Activated naive CD4-positive, alpha-beta T cell treated with anti-CD3 and anti-CD28 coated beads for 36 hours (primary cell): ENCODE measurements at places on chromosomes 2 and 18. TPM values are rescaled to one million over a fixed set of nuclear protein-coding genes. Genes with fewer than 3 reads are reported as not detected.

GRCh38 chr2:159419403-159419802, 132.9 kb upstream of the WDSUB1 start:
- H3K4me1 ChIP-seq: no peaks in the 10 kb centered on the region
- no peak overlapping the region for H3K4me3 ChIP-seq
- peaks cover 6% of the 10 kb centered on the region for H3K36me3 ChIP-seq
- H3K27ac ChIP-seq: no peak overlapping the region

GRCh38 chr2:56263876-56264275, 80.1 kb downstream of the CCDC85A start:
- no peak overlapping the region for H3K27ac ChIP-seq
- H3K27me3 ChIP-seq: no peaks in the 10 kb centered on the region
- no peak for DNase-seq

GRCh38 chr2:145617420-145617819, 1097.5 kb upstream of the ZEB2 start:
- no peaks in the 10 kb centered on the region for H3K27me3 ChIP-seq
- no peaks in the 10 kb centered on the region for H3K36me3 ChIP-seq
- no peak overlapping the region for H3K4me3 ChIP-seq
- H3K27ac ChIP-seq: no peak overlapping the region

- H3K27me3 ChIP-seq: no peaks in the 10 kb centered on the region
- H3K36me3 ChIP-seq: no peaks in the 10 kb centered on the region
- H3K4me1 ChIP-seq: peaks cover 28% of the 10 kb centered on the region
- no peak overlapping the region for H3K4me3 ChIP-seq
- DNase-seq: peak; percentile 62
Measured at GRCh38 chr2:230877759-230878598, 13.2 kb downstream of the ITM2C start.

Gene GAD1
- 0.86 TPM for total RNA-seq

- H3K4me3 ChIP-seq: no peak overlapping the region
- H3K36me3 ChIP-seq: no peaks in the 10 kb centered on the region
- H3K27ac ChIP-seq: no peak overlapping the region
- H3K4me1 ChIP-seq: peaks cover 8% of the 10 kb centered on the region
- peaks cover 4% of the 10 kb centered on the region for H3K27me3 ChIP-seq
- DNase-seq: no peak
Measured at GRCh38 chr18:62337336-62337735, 12.2 kb downstream of the TNFRSF11A start.

DNA sequence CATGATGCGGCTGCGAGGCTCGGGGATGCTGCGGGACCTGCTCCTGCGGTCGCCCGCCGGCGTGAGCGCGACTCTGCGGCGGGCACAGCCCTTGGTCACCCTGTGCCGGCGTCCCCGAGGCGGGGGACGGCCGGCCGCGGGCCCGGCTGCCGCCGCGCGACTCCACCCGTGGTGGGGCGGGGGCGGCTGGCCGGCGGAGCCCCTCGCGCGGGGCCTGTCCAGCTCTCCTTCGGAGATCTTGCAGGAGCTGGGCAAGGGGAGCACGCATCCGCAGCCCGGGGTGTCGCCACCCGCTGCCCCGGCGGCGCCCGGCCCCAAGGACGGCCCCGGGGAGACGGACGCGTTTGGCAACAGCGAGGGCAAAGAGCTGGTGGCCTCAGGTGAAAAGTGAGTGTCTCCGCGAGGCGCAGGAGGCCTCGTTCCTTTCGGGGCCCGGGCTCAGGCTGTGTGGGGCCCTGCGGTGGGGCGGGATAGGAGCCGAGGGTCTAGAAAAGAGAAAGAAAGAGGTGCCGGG, 520 bp downstream of the GLS start:
- no peaks in the 10 kb centered on the region for H3K27me3 ChIP-seq
- peaks cover 39% of the 10 kb centered on the region for H3K4me1 ChIP-seq
- peak overlapping the region; percentile 96 for H3K4me3 ChIP-seq
- H3K27ac ChIP-seq: peak overlapping the region; percentile 99
- H3K36me3 ChIP-seq: peaks cover 35% of the 10 kb centered on the region

Gene NT5DC4
- total RNA-seq: not detected

Gene RPIA
- total RNA-seq: 67.3 TPM

Gene RRM2
- 466 TPM for total RNA-seq

DNA sequence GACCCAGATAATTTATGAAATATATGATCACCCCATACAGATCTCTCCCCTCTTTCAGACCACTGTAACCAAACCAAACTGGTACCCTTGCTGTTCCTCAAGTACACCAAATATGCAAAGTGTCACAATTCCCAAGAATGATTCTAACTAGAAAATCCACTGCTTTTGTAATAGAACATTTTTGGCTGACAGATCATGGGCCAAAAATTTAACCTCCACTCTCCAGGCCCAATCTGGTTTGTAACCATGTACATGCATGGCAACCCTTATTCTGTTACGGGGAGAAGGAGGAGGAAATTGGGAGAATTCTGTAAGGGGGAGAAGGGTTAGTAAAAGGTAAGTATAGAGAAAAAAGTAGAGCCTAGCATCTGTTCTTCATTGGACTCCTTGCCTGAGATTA, 62.0 kb downstream of the IKZF2 start:
- no peak overlapping the region for H3K27ac ChIP-seq
- no peaks in the 10 kb centered on the region for H3K27me3 ChIP-seq
- DNase-seq: no peak
- H3K36me3 ChIP-seq: no peaks in the 10 kb centered on the region
- no peaks in the 10 kb centered on the region for H3K4me1 ChIP-seq

DNA sequence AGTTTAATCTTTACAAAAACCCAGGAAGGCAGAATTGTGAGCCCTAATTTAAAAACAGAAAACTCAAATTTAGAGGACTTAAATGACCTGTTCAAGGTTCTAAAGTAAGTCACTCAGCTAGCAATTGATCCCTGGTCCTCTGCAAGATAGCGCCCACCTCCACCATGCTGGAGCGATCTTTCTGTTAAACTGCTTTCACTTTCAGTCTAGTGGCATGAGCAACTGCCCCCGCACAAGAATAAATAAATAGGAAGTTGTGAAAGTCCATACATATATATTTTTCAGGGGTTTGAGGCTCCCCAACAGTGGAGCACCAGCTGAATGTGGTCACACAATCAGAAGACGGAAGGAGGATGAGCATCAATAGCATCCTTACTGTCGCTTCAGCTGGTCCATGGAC, 217.9 kb downstream of the NAPG start:
- H3K4me3 ChIP-seq: no peak overlapping the region
- no peaks in the 10 kb centered on the region for H3K27me3 ChIP-seq
- H3K27ac ChIP-seq: no peak overlapping the region
- DNase-seq: no peak
- no peaks in the 10 kb centered on the region for H3K36me3 ChIP-seq
- peaks cover 8% of the 10 kb centered on the region for H3K4me1 ChIP-seq

Gene BMP10
- total RNA-seq: not detected

Gene EPB41L3
- total RNA-seq: 7.2 TPM

GRCh38 chr2:108535357-108535631, 1.0 kb downstream of the LIMS1 start:
- H3K36me3 ChIP-seq: no peaks in the 10 kb centered on the region
- H3K27ac ChIP-seq: no peak overlapping the region
- no peak for DNase-seq
- H3K4me3 ChIP-seq: peak overlapping the region; percentile 89

Gene LRATD1
- not detected for total RNA-seq

- peaks cover 5% of the 10 kb centered on the region for H3K27me3 ChIP-seq
- H3K4me3 ChIP-seq: no peak overlapping the region
- H3K4me1 ChIP-seq: no peaks in the 10 kb centered on the region
- no peaks in the 10 kb centered on the region for H3K36me3 ChIP-seq
Measured at GRCh38 chr2:11988691-11989353, 242.4 kb downstream of the LPIN1 start.

- H3K27me3 ChIP-seq: peaks cover 8% of the 10 kb centered on the region
- no peak for DNase-seq
- no peak overlapping the region for H3K4me3 ChIP-seq
Measured at GRCh38 chr2:118921646-118922045, 20.3 kb upstream of the MARCO start.

GRCh38 chr2:183963609-183964008, 634.7 kb upstream of the ZNF804A start:
- H3K4me1 ChIP-seq: no peaks in the 10 kb centered on the region
- H3K27ac ChIP-seq: no peak overlapping the region
- no peaks in the 10 kb centered on the region for H3K36me3 ChIP-seq
- no peak for DNase-seq
